H4 (cell line): ENCODE measurements at places on chromosomes 11 and 22.

DNA sequence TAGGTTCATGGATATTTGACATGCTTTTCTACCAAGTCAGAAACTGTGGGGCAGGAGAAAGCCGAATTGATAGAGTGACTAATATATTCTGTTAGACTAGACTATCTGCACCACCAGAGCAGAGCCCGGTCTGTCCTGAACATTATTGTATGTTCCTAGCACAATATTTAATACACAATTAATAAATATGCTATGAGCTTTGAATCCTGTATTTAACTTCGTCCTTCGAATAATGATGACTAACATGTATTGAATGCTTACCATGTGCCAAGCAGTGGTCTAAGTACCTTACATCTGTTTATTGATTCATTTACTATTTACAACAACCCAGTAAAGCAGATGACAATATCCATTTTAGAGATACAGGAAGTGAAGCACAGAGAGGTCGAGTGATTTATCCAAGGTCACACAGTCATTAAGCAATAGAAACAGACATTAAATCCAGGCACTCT, 44.8 kb upstream of the ANO3 start:
- DNase-seq, result no peak

DNA sequence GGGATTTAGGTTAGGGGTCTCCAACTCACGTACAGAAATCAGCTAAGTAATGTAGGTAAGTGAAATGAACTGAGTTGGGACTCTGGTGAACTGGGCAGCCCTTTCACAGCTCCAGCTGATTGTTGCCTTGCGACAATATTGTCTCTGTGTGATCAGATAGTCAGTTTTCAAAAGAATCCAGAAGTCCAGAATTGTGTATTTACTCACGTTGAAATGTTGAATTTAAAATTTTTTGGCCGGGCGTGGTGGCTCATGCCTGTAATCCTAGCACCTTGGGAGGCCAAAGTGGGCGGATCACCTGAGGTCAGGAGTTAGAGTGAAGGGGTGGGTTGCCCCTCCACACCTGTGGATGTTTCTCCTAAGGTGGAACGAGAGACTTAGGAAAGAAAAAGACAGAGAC, 18.8 kb upstream of the WDR74 start:
- no peak for DNase-seq

DNA sequence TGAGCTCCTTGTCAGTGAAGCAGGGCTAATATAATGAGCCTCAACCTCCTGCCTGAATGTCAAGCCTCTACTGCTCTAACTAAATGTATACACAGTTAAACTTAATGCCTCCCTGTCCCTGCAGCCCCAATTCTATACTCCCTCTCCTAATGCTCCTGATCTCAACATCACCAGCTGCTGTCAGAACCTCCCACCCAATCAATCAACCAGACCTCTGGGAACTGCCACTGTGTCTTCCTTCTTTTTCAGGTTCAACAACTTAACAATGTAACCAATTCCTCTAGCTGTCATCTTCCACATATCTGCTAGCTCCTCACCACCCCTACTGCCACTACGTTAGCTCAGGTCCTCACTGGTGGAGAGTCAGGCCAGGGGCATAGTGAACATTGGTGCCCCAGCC, 339.8 kb upstream of the NARS2 start:
- no peak for DNase-seq

DNA sequence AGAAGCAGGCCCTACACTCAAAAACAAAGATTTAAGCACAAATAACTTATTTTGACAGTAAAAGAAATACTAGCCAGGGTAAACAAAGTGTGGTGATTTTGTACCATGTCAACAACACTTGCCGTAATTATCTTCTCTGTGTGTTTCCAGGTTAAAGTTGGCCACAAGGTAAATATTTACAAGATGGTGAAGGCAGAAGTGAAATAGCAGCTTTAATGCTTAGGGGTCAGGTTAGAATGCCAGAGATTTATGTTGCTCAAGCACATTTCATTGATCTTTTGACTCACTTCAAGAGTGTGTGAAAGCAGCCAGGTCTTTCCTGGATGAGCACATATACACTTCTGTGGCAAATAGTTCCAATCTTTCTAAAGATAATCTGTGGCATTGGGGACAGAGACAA, 270.2 kb upstream of the LUZP2 start:
- DNase-seq, result no peak

- peak; percentile 39 for DNase-seq
These were observed 71.4 kb upstream of the MPEG1 start for GRCh38 chr11:59283825-59284772.

DNA sequence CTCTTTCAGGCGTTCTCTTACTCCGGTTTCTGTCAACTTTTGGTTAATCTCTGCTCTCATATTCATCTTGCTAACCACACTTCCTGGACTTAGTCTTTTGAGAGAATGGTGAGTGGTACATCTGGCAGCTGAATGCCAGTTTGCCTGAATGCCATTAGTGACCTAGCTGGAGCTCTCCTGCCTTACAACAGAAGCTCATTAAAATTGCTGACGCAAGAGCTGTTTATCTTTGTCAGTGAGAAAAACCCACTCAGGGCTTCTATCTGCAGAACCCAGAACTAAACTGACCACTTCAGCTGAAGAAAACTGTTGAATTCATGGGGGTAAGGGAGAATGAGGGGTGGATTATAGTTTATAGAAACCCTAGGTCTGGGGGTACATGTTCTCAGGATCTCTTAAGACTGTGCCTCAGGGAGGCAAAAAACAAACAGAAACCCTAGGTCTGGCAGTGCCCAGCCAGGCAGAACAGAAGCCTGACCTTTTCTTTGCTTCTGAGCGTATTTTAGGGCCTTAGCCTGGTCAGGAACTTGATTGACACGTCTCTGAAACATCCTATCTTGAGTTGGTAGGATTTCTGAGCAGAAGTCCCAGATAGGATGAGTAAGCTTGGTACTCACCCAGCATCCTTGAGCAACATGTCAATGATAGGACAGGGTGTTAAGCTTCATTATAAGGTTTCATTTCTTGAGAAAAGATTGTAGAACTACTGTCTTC, 52.8 kb upstream of the YWHAH start:
- DNase-seq, result peak; percentile 9

- DNase-seq, result no peak
These were observed at the start of gene IGLL5 for GRCh38 chr22:22887621-22888503. Gene IGLL5, plus strand, starts transcription at chr22:22887816. Its CDS starts 238 bp downstream, at chr22:22888054.

DNA sequence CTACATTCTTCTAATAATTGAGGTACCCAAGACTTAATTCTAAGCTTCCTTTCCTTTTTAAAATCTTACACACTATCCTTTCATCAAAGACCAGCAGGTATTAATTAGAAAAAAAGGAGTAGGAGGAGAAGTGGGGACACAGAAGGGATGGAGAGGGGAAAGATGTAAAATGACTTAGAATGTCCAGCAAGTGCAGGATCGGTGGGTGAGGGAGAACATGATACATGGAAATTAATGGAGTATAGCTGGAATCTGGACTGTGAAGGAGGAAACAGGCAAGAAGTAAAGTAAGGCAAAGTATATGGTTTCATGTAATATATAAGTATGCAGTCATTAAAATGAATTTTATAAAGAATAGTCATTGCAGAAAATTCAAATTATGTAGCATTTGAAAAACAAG, 63.7 kb upstream of the SC5D start:
- DNase-seq, result no peak

DNA sequence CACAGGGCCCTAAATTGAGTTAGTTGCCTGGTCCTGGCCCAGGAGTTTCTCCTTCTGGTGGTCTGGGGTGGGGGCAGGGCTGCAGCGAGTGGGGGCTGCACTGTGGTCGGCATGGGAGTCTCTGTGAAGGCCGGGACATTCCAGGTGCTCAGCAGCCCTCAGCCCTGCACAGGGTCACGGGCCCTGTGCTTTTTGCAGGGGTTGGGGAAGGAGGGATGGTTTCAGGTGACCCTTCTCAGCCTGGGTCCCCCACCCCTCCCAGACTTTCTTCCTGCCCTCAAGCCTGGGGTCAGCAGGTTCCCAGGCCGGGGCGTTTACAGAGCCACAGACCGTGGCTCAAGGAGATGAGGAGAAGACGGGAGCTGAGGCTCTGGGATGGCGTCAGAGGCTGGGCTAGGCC, 7.8 kb downstream of the EMID1 start:
- no peak for DNase-seq

- DNase-seq, result no peak
These were observed 197.8 kb downstream of the CWF19L2 start for GRCh38 chr11:107259811-107260221.

DNA sequence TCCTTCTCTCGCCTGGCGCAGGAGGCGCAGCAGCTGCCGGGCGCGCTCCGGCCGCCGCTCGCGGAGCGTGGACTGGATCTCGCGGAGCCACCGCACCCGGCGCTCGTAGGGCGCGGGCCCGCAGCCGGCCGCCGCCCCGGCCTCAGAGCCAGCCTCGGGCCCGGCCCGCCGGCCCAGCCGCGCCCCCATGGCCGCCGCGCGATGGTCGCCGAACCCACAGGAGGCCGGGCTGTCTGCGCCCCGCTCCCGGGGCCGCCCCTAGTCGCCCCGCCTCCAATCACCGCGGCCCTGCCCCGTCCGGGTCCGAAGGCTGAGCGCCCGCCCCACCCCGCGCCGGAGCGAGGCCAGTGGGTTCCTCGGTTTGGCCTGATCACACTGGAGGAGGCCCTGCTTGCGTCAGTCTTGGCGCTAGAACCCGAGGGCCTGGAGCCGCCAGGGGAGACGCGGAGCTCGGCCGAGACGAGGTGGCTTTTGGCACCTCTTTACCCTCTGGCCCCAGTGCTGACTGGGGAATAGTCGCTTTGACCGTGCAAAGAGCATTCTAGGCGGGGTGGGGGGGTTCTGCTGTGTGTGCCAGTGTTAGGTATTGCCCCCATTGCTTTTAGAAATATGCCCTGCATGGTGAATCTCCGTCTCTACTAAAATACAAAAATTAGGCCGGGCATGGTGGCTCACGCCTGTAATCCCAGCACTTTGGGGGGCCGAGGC, at the start of gene LRRC75B:
Gene LRRC75B, minus strand, starts transcription at position 223 of the 708 bp plus-strand sequence. Its CDS starts 34 bp downstream, at position 189.
- peak; percentile 62 for DNase-seq

DNA sequence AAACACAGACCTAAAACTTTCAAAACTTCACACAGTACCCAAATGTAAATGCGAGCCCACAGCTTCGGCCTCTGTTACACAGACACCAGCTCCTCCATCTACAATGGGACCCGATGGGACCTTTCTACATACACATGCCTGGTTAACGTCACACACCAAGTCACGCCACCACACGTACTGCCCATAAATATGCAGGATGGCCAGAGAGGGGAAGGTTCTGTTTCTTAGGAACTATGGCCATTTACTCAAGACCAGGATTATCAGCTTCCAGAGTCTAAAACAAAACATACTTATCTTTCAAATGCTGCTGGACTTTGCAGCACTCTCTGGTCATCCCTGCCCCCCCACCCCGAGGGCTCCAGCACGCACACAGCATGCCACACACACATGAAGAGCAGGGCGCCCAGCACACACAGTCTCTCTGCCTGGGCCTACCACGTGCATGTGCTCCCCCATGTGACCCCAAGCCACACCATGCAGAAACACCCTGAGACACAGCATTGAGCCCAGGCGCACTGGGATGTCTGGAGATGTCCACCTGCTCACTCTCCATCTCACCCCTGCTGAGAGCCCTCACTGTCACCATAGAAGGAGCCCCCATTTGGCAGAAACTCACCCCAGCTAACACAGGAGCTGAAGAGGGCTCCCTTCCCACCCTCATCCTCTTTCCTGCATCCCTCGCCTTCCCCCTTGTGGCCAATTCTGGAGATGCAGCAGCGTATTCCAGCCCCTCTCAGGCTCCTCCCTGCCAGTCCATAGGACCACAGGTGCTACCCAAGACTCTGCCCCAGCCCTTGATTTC, 61.8 kb downstream of the SLC22A12 start:
- DNase-seq, result peak; percentile 55

GRCh38 chr11:71418643-71419042, 29.6 kb downstream of the DHCR7 start:
- no peak for DNase-seq

- peak; percentile 37 for DNase-seq
These were observed 1432.6 kb upstream of the TENM4 start for GRCh38 chr11:80873310-80873999.

DNA sequence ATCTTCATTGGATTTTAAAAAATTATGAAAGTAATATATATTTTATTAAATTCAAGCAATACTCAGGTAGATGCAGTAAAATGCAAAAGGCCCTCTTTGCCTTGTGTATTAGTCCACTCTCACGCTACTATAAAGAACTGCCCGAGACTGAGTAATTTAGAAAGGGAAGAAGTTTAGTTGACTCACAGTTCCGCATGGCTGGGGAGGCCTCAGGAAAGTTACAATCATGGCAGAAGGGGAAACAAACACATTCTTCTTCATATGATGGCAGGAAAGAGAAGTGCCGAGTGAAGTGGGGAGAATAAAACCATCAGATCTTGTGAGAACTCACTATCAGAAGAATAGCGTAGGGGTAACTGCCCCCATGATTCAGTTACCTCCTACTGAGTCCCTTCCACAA, 130.8 kb downstream of the HIPK3 start:
- DNase-seq, result no peak

DNA sequence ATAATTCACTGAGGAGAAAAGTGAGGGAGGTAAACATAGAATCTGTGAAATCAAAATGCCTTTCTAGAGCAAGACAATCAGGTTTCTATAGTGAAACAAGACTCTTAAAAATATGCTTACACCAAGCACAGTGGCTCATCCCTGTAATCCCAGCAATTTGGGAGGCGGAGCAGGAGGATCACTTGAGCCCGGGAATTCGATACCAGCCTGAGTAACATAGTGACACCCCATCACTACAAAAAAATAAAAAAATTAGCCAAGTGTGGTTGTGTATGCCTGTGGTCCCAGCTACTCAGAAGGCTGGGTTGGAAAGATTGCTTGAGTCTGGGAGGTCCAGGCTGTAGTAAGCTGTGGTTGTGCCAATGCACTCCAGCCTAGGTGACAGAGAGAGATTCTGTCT, 43.2 kb upstream of the ME3 start:
- DNase-seq, result no peak

GRCh38 chr11:1293619-1294015, 15.8 kb downstream of the TOLLIP start:
- no peak for DNase-seq

DNA sequence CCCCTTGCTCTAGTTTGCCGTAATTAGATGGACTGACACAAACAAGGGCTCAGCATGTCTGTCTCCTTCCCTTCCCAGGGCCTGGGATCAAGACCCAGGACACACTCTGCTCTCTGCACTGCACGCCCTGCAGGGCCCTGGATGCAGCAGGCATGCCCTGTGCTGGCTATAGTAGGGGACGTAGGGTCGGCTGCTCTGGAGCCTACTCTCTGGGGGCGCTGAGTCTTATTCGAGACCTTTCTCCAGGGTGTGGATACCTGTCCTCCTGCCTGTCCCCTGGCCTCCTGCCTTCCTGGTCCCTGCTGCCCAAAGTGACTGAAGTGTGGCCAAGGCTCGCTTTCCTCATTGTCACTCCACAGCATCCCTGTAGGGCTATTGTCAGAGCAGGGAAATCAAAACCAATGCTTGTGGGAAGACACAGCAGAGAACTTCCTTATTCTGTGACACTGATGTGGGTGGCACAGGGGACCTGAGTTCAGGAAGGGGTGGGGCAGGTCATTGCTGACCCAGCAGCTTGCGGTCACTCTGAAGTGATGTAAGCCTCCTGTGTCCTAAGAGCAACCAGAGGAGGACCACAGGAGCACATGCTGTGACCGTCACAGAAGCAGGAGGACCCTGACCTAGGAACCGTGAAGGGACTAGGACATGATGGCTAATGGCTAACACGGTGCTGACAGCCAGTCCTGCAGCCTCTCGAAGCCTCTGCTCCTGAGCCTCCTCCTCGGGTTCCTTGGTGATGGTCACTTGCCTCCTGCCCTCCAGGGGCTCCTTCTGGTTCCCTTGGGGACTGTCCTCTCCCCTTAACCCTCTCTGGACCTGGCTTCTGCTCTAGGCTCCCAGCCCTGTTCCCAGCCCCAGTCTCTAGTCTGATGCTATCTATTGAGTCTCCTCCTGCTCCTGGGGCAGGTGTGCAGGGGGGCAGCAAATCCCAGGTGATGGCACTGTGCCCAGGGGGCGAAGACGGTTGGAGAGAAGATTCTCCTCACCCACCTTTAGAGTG, 10.3 kb downstream of the APOBEC3A start:
- DNase-seq, result no peak

- no peak for DNase-seq
These were observed 99.0 kb downstream of the FAR1 start for GRCh38 chr11:13767471-13767870.
